ENCODE measurements at places on chromosomes 7 and 10.

GRCh38 chr10:70265032-70265689 lies 18.6 kb downstream of the NPFFR1 start:
- no peak for DNase-seq

DNA sequence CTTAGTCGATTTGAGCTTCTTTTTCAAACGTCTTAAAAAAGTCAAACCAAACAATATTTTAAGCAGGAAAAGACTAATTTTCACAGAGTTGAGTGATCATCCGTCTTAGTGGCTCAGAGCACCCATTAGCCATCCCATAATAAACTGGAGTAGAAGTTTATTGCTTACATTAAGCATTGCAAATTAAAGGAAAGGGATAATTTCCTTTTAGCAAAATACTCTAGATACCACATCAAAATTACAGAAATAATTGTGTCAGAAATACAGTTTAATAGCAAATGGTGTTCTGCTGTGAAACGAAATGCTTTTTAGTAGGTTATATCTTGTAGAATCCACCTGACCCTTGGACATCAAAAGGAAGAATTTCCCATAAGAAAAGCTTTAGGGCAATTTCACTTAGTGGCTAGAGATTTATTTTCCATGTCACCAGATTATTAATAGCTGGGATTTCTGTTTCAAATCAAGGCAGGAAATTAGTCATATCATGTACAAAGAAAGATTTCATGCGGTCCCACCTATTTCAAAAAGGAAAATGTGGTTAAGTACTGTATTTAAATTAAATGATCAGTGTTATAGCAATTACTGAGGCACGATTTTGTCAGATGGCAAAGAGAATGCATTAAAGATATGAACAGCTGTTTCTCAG lies 96.2 kb downstream of the NPTX2 start:
- DNase-seq = no peak

DNA sequence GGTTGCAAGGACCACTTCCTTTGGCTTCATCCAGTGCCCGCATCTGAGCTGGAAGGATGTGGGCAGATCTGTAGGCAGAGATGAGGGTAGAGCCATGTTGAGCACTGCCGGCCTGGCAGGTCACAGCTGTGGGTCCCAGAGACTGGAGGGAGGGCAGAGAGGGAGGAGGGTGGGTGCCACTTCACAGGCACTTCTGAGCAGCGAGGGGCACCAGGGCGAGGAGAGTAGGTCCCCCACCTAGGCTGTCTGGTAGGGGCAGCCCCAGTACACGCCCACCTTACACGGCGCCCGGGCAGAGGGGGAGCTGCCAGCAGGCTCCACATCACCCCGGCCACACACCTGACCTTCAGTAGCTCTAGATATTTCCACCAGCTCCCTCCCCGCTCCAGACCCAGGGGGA lies 473.0 kb upstream of the FOXK1 start:
- DNase-seq = no peak

- no peak for DNase-seq
Observed at GRCh38 chr10:14635043-14635710, 139.5 kb downstream of the FAM107B start.

DNA sequence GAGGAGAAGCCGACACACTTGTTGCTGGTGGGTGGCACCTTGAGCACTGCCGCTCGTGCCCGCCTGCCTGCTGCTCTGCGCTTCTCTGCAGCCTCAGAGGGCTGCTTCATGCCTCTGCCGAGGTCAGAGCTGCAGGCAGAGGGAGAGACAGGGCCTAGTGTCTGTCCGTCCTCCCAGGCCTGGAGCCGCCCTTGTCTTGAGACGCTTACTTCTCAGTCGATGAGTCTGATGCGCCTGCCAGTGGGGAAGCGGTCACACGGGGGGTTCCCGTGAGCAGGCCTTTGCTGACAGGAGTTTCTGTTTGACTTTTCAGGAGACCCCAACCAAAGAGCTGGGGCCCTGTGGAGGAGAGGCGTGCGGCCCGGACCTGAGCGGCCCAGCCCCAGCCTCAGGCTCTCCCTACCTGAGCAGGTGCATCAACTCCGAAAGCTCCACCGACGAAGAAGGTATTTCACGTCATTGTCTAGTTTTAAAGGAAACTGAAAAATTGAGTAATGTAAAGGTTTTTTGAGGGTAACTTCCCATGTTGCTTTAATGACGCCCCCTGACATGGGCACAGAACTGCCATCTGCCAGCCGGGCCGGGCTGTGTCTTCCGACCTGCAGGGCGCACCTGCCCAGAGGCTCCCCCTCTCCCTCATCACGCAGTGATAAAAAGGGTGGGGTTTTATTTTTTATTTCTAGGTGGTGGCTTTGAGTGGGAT lies 7.8 kb upstream of the BHLHA15 start:
- no peak for DNase-seq

- no peak for DNase-seq
Observed at GRCh38 chr7:46682836-46683624, 762.0 kb upstream of the IGFBP3 start.

GRCh38 chr7:93146472-93147141 lies 1.6 kb downstream of the SAMD9L start:
- DNase-seq = no peak
